GM04504 (cell line): ENCODE measurements at places on chromosomes 1 and 21.
A peak's percentile ranks its signal among the peaks of the same experiment; 100 is the strongest.

DNA sequence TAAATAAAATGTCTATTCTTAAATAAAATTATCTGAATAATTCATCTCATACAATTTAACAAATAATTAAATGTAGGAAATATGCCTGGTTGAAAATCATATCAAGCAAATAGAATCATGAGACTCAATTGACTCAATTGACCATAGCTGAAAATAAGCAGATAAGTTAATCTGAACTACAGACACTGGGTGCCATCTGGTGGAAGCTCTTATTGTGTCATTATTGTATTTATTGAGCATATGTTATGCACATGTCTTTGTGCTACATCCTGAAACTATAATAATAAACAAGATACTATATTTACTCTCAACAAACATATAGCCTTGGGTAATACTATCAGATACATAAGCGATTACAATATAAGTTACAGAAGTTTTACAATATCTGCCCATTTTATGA lies 41.0 kb downstream of the BRINP3 start:
- no peak for DNase-seq

DNA sequence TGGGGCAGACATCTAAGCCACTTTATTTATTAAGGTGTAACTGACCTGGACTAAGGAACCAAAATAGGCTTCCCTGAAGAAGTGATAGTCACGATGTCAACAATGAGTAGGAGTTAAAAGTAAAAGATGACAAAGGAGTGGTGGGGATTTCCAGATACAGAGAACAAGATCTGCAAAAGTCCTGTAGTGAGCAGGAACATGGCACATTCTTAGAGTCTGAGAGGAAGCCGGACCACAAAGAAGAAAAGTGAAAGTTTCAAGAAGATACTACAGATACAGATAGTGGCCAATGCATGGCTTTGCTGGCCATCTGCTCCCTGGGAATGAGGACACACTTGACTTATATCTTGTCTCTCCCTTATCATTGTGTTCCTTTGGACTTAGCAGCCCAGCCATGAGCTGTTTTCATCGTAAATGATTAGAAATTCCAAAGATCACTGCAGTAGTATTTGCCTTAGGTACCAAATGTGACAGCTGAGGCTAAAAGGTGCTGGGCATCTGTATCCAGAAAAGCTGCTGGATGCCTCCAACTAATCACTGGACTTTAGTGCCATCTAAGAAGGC lies 302.4 kb upstream of the NR5A2 start:
- no peak for DNase-seq

DNA sequence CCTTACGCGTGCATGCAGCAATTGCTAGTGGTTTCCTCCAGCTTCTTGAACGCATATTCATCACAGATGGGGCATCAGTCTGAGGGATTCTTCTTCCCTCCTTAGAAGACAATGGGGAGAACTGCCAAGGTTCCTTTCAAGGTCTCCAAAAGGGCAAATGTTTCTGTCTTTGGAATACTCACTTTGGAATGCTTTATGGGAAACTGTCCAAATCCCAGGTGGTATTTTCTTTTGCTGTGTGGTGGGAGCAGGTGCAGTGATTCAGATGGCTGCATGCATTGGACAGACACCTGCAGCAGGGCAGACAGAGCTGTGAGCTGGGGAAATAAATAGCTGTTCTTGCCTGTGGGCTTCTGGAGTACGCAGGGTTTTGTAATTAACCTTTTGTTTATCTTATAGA lies 40.5 kb downstream of the URB2 start:
- no peak for DNase-seq

DNA sequence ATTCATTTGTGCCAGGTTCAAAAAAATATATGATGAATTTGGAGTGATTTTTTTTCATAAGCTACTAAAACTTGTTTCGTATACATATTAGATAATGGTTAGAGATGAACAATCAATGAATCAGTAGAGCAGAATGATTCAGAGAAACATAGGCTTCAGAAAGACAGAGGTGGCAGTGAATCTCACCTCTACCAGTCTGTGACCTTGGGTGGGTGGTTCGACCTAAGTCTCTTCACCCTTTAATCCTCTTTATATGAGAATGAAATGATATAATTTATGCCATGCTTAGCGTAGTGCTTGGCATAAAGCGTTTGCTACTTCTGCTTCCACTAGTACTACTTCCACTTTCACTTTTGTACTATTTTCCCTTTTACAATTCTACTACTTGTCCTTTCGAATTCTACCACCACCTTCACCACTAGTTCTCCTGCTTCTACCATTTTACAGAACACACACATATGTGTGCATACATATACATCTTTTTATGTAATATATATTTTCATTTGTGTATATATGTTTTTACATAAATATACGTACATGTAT lies 45.1 kb downstream of the FYB2 start:
- DNase-seq: no peak

DNA sequence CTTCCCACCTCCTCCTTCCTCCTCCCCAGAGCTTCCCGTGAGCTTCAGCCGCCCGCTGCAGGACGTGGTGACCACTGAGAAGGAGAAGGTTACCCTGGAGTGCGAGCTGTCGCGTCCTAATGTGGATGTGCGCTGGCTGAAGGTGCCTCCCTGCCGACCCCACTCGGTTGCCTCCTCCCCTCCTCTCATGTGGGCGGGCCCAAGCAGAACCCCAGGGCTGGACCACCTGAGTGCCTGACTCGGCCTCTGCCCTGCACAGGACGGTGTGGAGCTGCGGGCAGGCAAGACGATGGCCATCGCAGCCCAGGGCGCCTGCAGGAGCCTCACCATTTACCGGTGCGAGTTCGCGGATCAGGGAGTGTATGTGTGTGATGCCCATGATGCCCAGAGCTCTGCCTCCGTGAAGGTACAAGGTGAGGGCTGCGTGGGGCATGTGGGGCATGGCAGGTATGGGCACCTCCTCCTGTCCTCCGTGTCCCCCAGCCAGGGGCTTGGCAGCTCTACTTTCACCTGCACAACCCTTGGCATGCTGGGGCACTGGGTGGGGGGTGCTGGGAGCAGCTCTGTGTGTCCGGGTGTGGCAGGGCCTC lies 69.2 kb downstream of the OBSCN start:
- no peak for DNase-seq

- DNase-seq: peak; percentile 93
Measured at GRCh38 chr1:156212833-156213643, at the start of gene PMF1. Gene PMF1 (plus strand): TSS chr1:156213007. CDS start chr1:156213016, 9 bp downstream.

DNA sequence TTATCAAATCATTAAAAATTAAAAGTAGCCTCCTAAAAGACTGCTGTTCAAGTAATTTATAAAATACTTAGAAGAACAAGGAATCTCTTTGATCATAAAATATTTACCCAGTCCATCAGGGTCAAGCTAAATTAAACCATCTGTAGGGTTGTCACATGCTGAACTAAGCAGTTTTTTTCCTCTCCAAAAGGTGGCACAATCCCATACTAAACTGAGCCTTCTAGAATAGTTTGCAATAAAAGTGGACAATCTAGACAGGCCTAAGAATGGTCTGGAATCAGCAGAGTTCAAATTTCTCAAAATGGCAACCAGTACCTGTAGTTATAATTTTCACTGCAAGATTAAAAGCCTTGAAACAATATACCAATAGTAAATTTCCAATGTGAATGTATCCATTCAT lies 194.8 kb downstream of the EIF4G3 start:
- peak; percentile 13 for DNase-seq

DNA sequence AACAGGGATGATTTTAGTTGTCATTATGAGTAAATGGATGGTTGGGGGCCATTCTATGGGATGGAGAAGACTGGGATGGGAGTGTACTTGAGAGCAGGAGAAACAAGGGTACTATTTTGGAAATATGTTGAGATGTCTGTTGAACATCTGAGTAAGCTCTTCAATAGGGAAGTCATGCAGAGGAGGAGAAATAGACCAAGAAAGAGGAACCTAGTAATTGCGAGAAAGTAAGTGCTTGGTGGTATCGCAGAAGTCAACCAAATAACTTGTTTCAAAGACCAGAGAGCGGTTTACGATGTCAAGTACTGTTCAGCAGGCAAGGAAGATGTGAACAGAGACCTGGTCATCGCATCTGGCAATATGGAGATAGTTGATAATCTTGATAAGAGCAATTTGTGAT lies 22.4 kb upstream of the CHRM3 start:
- DNase-seq: no peak

DNA sequence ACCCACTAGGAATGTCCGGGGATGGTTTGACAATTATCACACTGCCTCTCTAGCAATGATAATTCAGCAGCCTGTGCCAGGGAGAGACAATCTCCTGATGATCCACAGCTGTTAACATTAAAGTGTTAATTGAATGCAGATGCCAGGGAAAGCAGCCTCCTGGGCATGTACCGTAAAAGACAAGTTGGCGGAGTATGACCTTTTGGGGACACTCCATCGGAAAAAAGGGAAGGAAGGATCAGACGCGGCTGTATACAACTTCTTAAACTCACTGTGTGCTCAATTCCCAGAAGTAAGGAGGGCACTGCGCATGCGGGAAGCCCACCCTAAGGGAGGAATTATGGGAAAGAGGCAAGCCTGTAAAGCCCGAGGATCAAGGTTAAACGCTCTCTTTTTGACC lies 62.6 kb downstream of the MAP3K7CL start:
- no peak for DNase-seq

GRCh38 chr1:233582439-233582838 lies 31.5 kb upstream of the KCNK1 start:
- DNase-seq: no peak

- DNase-seq: no peak
Measured at GRCh38 chr1:63912643-63913042, 138.8 kb downstream of the ROR1 start.
